DMS53 (cell line): ENCODE measurements at places on chromosomes 12 and 14.

GRCh38 chr12:69906411-69907216 lies 81.6 kb downstream of the MYRFL start:
- peak; percentile 10 for DNase-seq

GRCh38 chr12:121154793-121155375 lies 22.2 kb downstream of the P2RX7 start:
- DNase-seq: no peak

- DNase-seq: no peak
Observed at GRCh38 chr14:68596211-68596610, 196.7 kb downstream of the ZFP36L1 start.

DNA sequence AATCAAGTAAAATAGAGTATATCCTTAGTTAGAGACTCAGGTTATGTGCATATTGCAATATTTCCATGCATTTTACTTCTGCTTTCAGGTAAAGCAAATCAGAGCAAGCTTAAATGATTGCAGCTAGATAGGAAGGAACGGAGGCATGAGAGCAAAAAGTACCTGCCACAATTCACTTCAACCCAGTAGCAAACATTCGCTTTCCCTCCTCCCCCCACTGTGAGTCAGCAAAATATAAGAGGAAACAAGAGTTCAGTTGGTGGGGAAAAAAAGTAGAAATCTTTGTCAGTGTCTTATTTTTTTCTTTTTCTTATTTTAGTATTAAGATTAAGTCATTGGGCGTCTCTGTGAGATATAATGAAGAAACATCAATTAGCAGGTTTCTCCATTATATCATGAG lies 475.4 kb downstream of the NPAS3 start:
- peak; percentile 9 for DNase-seq

GRCh38 chr14:83611491-83611890 lies 1918.5 kb upstream of the FLRT2 start:
- no peak for DNase-seq

GRCh38 chr12:20567413-20567812 lies 127.7 kb upstream of the SLCO1C1 start:
- peak; percentile 45 for DNase-seq

DNA sequence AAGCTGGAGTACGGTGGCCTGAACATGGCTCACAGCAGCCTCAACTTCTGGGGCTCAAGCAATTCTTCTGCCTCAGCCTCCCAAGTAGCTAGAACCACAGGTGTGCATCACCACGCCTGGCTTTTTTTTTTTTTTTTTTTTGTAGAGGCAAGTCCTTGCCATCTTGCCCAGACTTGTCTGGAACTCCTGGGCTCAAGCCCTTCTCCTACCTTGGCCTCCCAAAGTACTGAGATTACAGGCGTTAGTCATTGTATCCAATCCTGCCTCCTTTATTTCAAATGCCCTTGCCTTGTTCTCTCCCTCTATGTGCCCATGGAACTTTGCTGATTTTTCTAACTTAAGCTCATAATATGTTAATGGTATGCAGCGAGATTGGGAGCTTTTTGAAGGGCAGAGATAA lies 49.2 kb upstream of the PRICKLE1 start:
- DNase-seq: no peak
